Aorta (tissue), 5 donors: ENCODE measurements at places on chromosomes 5 and 9. TPM values are rescaled to one million over a fixed set of nuclear protein-coding genes. Genes with fewer than 3 reads are reported as not detected.

DNA sequence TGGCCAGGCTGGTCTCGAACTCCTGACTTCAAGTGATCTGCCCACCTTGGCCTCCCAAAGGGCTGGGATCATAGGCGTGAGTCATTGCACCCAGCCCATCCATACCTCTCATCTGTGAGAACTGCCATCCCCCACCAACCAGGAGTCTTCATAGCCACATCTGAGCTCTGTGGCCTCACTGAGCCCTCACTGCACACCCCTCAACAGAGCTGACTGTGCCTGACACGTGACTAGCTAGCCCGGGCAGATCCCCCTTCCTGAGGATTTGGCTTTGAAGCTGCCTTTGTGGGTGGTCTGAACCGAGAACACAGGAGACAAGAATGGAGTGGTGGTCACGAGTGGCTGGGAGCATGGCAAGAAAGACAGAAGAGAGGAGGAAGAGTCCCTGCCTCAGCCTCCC is 15.6 kb downstream of the AK8 start:
- no peak for DNase-seq
- no peak overlapping the region for H3K4me3 ChIP-seq
- no peaks in the 10 kb centered on the region for H3K27me3 ChIP-seq
- H3K27ac ChIP-seq: no peak overlapping the region
- no peaks in the 10 kb centered on the region for H3K36me3 ChIP-seq

DNA sequence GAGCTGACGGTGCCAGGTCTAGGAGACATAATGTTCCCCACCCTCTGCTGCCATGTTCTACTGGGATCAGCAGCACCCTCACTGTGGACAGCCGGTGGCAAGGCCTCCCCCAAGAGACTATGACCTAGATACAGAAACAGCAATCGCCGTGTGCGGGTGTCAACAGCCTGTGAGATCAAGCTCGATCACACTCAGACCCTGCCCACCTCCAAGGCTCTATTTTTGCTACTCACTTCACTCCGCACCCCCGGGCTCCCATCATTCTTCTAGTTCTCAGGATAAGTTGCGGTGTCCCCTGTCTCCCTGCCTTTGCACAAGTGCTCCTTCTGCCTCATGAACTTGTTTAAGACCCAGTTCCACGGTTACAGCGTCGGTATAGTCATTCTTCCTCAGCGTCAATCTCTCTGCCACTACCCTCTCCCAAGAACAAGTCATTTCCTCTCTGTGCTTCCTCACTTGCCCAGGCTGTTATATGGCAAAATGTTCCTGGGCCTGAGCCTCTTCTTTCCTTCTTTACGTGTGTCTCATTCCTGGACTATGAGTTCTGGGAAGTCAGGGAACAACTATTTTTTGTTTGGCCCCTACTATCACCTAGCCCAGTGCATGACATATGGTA is 5.4 kb upstream of the DOCK8 start:
- no peak for DNase-seq
- H3K36me3 ChIP-seq: no peaks in the 10 kb centered on the region
- H3K27ac ChIP-seq: no peak overlapping the region
- no peaks in the 10 kb centered on the region for H3K27me3 ChIP-seq
- no peaks in the 10 kb centered on the region for H3K4me1 ChIP-seq
- no peak overlapping the region for H3K4me3 ChIP-seq

GRCh38 chr5:107023732-107024131 is 647.0 kb downstream of the EFNA5 start:
- peaks cover 2% of the 10 kb centered on the region for H3K4me1 ChIP-seq
- H3K36me3 ChIP-seq: no peaks in the 10 kb centered on the region
- no peak overlapping the region for H3K27ac ChIP-seq
- H3K27me3 ChIP-seq: no peaks in the 10 kb centered on the region

The FBXO4 gene
- total RNA-seq: 10.2 TPM

GRCh38 chr5:67317603-67318002 is 121.0 kb upstream of the CD180 start:
- H3K27me3 ChIP-seq: no peaks in the 10 kb centered on the region
- no peak overlapping the region for H3K27ac ChIP-seq
- no peak overlapping the region for H3K4me3 ChIP-seq
- no peaks in the 10 kb centered on the region for H3K36me3 ChIP-seq

The GGTA1 gene
- total RNA-seq: 38.9 TPM
